ENCODE measurements at places on chromosomes 1 and 21.
A peak's percentile ranks its signal among the peaks of the same experiment; 100 is the strongest.

DNA sequence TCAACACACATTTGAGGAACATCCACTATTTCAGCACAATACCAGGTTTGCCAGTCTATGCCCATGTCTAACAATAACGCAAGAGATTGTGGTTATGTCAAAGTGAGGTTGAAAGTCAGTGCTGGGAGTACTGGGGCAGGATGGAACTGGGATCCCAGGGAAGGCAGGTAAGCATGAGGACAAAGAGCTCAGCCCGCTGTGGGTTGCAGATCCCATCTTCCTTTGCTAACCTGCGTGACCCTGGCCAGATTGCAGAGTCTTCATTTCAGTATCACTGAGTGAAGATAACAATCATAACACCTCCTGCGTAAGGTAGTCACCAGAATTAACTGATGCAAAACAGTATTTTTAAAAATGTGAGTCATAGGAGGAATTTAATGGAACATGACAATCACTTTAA, 250.0 kb downstream of the PCP4 start:
- DNase-seq: no peak

- no peak for DNase-seq
Observed at GRCh38 chr21:46018615-46019014, 37.0 kb downstream of the COL6A1 start.

DNA sequence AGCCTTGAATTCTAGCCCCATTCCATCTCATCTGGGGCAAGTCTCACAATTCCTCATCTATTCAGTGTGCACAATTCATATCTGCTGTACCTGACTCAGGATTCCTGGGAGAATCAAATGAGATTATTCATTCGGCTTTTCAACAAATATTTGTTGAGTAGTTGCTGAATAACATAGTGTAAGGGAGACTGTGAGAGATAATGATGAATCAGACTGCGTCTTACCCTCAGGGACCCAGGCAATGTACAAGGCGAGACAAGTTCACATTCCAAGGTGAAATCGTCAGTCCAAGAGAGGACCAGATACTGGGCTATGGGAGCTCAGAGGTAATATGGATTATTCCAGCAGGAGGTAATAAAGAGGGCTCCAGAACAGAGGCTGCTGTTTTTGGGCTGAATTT, 67.8 kb upstream of the SMYD2 start:
- DNase-seq: peak; percentile 50

- no peak for DNase-seq
Observed at GRCh38 chr1:8667869-8668594, 149.4 kb downstream of the RERE start.

DNA sequence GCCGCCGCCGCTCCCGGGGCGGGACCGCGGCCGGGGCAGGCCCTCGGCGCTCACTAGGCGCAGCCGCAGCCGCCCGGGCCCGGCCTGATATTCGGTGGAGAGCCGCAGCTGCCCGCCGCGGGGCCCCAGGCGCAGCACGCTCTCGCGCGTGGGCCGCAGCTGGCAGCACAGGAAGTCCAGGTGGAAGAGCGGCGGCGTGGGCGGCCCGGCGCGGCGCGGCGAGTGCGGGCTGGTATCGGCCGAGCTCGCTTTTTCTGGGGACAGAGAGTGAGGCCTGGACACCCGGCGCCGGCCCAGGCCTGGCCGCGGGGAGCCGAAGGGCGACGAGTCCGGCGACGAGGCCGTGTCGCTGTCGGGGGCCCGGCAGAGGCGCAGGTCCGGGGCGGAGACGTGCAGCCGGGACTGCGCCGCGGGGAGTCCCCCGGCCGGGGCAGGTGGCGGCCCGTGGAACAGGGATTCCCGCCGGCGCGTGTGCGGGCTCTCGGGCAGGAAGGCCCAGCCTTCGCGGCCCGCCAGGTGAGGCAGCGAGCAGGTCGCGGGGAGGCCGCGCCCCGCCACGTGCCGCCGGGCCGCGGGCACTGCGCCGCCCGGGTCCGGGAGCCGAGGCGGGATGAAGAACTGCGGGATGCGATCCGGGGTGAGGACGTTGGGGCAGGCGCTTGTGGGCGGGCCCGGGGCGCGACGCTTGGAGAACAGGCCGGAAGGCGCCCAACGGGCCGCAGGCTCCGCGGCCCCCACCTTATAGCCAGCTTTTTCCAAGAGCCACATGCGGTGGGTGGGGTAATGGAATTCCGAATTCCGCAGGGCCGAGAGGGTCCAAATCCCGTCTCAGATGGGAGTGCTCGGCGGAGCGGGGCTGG, 1.2 kb downstream of the C2CD4D start:
- no peak for DNase-seq

- DNase-seq: no peak
Observed at GRCh38 chr1:10903821-10904220, 107.4 kb upstream of the CASZ1 start.

GRCh38 chr1:190119683-190120082, 358.0 kb downstream of the BRINP3 start:
- no peak for DNase-seq

GRCh38 chr1:58465825-58466629, 80.5 kb downstream of the OMA1 start:
- peak; percentile 87 for DNase-seq

DNA sequence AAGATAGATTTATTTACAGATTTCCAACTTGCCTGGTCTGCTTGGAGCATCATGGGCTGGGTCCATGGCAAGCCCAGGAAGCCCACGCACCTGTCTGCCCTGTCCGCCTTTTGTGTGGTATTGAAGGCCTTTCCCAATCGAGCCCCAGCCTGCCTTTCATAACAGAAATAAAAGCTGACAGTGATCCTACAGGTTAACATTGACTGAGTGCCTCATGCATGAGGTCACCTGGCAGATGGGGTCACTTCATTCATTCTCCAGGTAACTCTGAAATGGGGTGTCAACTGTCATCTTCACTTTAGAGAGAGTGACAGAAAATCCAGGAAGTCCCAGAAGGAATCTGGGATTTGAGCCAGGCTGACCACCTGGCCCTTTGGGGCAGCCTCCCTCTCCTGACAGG, 36.3 kb upstream of the CASZ1 start:
- DNase-seq: no peak

GRCh38 chr1:25560001-25560400, 16.6 kb downstream of the LDLRAP1 start:
- no peak for DNase-seq

- DNase-seq: no peak
Observed at GRCh38 chr1:181919542-181919941, 142.0 kb downstream of the ZNF648 start.

DNA sequence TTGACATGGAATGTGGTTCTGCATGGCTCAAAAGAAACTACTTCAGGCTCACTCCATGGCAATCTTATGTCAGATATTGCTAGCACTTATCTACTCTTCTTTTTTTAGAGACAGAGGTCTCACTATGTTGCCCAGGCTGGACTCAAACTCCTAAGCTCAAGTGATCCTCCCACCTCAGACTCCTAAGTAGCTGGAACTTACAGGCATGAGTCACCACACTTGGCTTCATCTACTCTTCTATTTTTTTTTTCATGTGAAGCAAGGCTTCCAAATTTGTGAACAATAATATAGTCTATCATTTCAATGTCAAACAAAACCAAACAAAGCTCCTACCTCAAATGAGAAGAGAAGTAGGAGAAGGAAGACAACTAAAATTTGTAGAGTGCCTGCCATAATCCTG, 7.5 kb upstream of the PSEN2 start:
- DNase-seq: peak; percentile 34

DNA sequence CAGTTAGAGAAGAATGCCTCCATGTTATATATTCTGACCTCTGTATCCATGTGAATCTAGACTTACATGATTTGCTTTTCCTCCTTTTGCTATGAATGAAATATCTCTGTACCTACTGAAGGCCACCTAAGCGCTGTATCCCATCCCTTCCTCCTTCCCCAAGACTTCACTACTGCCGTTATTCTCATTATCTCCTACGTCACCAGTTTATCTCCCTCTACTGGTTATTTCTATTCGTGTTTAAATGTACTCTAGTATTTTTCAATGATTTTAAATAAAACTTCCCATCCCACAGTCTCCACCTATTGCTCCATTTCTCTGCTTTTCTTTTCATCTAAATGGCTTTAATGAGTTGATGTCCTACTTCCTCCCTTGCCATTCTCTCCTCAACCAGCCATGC, 110.0 kb downstream of the KCTD3 start:
- no peak for DNase-seq

DNA sequence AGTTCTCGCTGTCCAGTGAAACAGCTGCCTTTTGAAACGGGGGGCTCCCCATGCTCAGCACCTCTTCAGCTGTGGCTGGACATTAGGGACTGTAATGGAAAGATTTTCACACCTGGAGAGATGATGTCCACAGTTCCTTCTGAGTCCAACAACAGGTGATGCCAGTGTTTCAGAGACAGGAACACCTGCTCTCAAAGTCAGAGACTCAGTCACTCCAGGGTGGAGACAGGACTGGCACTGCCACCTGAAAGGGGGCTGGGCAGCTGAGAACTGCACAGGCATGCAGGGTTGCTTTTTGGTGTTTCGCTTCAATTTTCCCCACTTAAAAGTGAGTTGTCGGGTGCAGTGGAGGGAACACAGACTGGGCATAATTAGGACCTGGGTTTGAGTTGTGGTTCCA, 124.8 kb downstream of the GALNT2 start:
- no peak for DNase-seq

DNA sequence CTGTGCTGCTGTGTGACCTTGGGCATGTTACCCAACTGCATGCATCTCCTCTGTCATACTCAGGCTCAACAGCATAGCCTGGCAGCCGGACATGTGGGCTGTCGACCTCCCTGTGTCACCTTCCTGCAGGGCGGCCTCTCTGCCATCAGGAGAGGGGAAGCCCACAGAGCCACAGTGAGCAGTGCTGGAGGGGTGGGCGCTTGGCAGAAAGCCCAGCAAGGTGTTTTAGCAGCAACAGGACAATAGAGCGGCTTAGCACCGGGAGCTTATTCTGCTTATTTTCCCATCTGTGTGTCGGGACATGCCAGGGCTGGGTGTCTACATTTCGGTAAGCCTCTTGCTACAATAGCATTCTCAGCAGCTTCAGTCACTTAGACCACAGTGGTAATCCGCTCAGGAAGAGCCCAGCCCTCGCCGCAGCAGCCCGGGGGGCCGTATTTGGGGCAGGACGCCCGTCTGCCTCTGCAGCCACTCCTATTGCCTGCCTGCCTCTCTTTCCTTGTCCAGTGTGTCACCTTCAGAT, 22.8 kb upstream of the CDK18 start:
- no peak for DNase-seq

DNA sequence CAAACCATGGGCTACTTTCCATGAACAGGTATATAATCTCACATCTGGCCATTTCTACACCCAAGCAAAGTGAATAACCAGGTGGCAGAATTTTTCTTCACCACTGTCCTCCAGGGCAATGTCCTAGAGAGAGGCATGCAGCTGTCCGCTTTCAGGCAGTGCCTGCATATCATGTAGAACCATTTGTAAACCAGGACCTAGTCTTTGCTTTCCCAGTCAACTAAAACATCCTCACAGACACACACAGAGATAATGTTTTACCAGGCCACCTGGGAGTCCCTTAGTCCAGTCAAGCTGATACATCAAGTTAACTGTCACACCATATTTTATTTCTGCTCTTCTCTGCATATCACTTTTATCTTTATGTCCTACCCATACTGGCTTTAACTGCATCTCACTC, 26.2 kb downstream of the TNFSF18 start:
- no peak for DNase-seq

DNA sequence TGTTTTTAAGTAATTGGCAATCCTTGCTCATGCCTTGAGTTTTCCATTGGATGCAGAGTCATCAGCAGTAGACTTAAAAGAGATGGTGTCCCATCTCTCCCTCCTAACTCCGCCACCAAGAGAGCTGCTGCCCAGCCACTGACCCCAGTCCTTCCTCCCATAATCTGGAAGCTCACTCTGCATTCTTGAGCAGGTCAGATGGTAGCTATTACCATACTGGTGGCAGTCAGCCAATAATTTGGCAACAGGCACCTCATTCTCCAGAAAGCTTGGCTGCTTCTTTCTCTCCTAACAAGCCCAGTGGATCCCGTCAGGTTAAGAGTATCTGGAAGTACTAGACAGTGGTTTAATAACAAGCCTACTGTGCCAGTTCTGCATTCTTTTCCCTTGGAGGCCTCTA, 272.1 kb downstream of the ZNF648 start:
- peak; percentile 1 for DNase-seq

DNA sequence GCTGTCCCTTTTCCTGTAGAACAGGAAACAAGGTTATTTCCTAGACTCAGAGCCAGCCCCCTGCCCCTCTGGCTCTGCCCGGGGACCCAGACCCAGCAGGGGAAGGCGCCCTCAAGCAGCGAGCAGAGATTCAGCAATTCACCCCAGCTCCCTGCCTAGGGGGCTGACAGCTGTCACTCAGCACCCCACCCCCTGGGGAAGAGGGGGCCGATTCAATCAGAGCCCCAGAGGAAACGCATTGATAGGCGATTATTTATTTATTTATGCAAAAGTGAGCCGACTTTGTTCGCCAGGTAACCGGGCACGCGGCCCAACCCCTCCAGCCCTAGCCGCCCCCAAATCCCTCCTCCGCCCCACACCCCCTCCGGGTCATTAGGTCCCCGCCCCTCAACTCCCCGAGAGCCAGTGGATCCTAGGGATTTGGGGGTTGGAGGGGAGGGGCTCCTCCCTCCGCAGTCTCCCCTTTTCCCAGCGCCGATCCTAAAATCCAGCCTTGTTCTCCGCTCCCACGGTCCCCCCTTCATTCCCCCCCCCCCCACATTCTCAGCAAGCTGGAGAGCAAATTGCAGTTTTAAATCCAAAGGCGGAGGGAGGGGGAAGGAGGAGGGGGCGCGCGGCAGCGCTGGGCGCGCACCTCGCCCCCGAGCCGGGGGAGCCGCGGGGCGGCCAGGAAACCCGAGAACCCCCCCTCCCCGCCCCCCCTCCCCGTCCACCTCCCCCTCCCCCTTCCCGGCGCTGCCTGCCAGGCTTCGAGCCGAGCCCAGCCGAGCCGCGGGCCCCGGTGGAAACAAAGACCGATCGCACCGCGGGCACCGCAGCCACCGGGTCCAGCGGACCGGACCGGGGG, 1.3 kb downstream of the AHDC1 start:
- peak; percentile 44 for DNase-seq

- DNase-seq: peak; percentile 59
Observed at GRCh38 chr1:213122514-213122929, 71.5 kb downstream of the RPS6KC1 start.

DNA sequence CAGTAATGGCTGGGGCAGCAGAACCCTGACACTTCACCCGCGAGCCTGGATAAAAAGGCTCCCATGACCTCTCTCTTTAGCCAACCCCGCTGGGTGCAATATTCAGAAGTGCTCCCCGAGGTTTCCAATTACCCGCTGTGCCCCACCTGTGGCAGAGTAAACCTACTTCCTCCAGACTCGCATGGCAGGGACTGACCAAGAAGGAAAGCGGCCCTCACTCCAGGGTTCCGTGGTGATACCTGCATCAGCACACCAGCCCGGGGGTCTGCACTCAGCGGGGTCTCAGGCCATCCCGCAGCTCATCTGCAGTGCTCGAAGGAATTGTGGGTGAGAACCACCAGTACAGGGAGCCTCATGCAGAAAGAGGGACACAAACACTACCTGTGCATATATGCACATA, 136.3 kb upstream of the FMN2 start:
- no peak for DNase-seq

All from fibroblast of skin of scalp (primary cell).